Activated naive CD4-positive, alpha-beta T cell treated with anti-CD3 and anti-CD28 coated beads for 36 hours (primary cell): ENCODE measurements at places on chromosomes 2 and 18. TPM values are rescaled to one million over a fixed set of nuclear protein-coding genes. Genes with fewer than 3 reads are reported as not detected.

- no peaks in the 10 kb centered on the region for H3K4me1 ChIP-seq
- no peak overlapping the region for H3K4me3 ChIP-seq
- peaks cover 3% of the 10 kb centered on the region for H3K27me3 ChIP-seq
- DNase-seq: no peak
- H3K27ac ChIP-seq: no peak overlapping the region
- no peaks in the 10 kb centered on the region for H3K36me3 ChIP-seq
Measured at GRCh38 chr2:15127876-15128275, 433.3 kb downstream of the NBAS start.

GRCh38 chr2:48943436-48943835, 187.9 kb upstream of the LHCGR start:
- no peak overlapping the region for H3K4me3 ChIP-seq
- H3K27ac ChIP-seq: no peak overlapping the region
- no peak for DNase-seq
- no peaks in the 10 kb centered on the region for H3K4me1 ChIP-seq
- H3K27me3 ChIP-seq: no peaks in the 10 kb centered on the region

GRCh38 chr18:49764032-49764431, 49.3 kb downstream of the ACAA2 start:
- H3K27me3 ChIP-seq: no peaks in the 10 kb centered on the region
- no peak overlapping the region for H3K4me3 ChIP-seq
- no peaks in the 10 kb centered on the region for H3K4me1 ChIP-seq
- no peak overlapping the region for H3K27ac ChIP-seq
- no peaks in the 10 kb centered on the region for H3K36me3 ChIP-seq

SCN9A gene
- not detected for total RNA-seq
